ENCODE measurements at places on chromosomes 1 and 21. TPM values are rescaled to one million over a fixed set of nuclear protein-coding genes. Genes with fewer than 3 reads are reported as not detected.

SPRR1A gene
- total RNA-seq: not detected

NTNG1 gene
- 1.1 TPM for total RNA-seq

SLAMF9 gene
- total RNA-seq: not detected

PTPN7 gene
- not detected for total RNA-seq

ADORA3 gene
- total RNA-seq: not detected

KANK4 gene
- 1.0 TPM for total RNA-seq

SRSF10 gene
- 220 TPM for total RNA-seq

GBP7 gene
- not detected for total RNA-seq

CDC7 gene
- total RNA-seq: 26.9 TPM

SAMD13 gene
- 10.4 TPM for total RNA-seq

GJA8 gene
- not detected for total RNA-seq

OR2T33 gene
- total RNA-seq: not detected

MARK1 gene
- total RNA-seq: 10.8 TPM

- DNase-seq: no peak
Measured at GRCh38 chr1:22197644-22198043, 54.7 kb upstream of the WNT4 start.

GRCh38 chr1:94851571-94851970, 31.4 kb downstream of the SLC44A3 start:
- no peak for DNase-seq

- DNase-seq: no peak
Measured at GRCh38 chr21:24826822-24827221, 780.5 kb downstream of the MRPL39 start.

DNA sequence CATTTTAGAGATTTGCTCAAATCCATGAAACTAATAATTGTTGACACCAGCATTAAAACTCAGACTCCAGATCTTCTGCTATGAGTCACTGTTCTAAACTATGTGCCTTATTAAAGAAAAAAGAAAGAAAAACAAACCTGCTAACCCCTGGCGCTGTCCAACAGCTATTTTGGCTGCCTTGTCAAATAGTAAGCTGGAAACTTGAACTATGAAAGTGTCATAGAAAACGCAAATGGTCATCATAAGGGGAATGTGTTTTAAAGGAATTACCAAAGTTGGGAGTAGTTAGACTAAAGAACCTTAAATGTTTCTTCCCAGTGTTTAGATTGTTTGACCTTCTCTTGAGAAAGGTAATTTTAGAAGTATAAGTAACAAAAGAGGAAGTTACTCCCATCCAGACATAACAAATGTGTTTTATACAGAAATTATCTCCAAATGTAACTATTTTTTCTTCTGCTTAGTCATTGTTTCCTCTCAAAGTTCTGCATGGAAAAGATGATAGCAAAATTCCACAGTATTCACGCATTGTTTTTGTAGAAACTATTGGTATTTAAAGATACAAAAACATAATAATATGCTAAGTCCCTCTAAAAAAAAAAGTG, 272.4 kb downstream of the TPR start:
- no peak for DNase-seq

DNA sequence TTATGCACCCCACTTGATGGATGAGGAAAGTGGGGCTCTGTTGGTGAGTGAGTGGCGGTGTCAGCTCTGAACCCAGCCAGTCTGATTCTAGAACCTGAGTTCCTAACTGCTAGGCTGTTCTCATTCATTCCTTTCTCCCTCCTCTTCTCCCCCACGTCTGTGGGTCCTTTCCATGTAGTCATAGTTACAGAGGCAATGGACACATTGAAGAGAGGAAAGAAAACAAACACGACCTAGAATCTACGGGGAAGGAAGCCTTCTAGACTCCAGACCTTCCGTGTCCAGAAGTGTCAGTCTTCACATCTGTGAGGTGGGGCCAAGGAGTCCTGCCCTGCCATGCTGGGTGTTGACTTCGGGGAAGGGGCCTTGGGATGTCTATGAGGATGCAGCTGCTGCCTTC, 115.8 kb upstream of the WNT4 start:
- DNase-seq: no peak

GRCh38 chr1:44223187-44223610, 9.9 kb downstream of the DMAP1 start:
- no peak for DNase-seq

- no peak for DNase-seq
Measured at GRCh38 chr1:10687251-10687651, 109.2 kb downstream of the CASZ1 start.

DNA sequence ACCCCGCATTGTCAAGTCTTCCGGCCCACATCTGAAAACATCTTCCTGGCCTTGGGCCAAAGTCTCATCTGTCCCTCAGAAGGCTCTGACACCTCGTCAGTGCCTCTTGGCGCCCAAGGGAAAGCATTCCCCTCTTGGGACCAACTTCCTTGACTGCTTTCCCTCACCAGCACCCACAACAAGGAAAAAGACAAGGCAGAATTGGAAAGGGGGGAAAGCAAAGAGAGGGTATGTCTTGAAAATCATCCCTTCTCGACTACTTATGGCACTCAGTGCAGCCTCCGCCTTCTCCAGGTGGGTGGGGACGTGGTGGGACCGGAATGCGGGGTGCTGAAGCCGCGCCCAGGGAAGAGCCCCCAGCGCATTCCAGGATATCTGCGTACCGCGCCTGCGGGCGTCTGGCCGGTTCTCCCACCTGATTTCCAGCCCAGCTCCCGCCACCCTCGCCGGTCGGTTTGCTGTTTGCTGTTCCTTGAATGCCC, 554 bp upstream of the SLC39A1 start:
- DNase-seq: peak; percentile 50

DNA sequence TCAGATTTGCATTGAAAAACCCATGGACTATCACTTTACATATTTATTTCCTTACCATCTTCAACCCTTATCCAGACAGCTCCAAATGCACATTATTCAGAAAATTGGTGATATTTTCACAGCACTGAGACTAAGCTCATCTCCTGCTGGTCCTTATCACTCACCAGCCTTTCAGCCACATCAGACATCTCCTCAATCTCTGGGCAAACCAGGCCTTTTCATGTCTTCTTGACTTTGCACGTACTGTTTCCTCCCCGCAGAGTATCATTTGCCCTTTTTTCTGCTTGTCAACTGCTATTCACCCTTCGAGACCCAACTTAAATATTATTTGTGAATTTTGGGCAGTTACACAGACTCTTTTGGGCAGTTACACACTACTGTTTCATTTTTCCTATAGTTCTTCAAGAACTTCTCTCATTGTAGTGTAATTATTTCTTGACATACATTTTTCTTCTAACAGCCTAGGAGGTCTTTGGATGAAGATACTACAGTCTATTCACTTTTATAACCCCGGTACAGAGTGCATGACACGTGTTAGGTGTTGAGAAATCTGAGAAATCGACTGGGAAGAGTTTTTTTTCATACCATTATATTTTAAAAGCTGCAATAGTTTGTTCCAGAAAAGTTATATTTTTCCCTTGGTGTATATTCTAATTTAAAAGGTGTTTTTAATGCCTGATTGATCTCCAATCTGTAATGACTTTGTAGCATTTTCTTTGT, 98.0 kb downstream of the FGGY start:
- no peak for DNase-seq

DNA sequence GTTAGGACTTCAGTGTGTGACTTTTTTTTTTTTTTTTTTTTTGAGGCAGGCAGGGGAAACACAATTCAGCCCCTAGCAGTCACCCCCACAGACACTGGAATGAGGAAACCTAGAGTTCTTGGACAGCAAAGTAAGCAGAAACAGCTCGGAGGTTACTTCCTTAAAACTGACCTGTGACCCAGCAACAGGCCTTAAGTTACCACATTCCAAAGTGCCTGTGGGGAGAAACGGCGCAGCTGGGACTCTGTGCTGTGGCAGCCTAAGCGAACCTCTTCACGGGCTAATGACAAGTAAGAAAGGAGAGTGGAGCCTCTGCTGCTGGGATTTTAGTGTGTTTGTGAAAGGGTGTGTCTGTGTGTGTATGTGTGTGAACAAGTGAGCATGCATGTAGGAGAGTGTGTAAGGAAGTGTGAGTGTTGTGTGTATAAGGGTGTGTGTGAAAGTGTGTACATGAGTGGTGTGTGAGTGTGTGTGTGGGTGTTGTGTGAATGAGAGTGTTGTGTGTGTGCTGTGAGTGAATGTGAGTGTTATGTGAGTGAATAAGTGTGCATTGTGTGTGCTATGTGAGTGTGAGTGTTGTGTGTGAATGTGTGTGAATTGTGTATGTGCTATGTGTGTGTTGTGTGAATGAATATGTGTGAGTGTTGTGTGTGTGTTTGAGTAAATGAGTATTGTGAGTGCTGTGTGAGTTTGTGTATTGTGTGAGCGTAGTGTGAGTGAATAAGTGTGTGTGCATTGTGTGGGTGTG, 180.8 kb downstream of the BRINP2 start:
- no peak for DNase-seq

GRCh38 chr21:29152916-29153315, 22.5 kb downstream of the MAP3K7CL start:
- DNase-seq: no peak

DNA sequence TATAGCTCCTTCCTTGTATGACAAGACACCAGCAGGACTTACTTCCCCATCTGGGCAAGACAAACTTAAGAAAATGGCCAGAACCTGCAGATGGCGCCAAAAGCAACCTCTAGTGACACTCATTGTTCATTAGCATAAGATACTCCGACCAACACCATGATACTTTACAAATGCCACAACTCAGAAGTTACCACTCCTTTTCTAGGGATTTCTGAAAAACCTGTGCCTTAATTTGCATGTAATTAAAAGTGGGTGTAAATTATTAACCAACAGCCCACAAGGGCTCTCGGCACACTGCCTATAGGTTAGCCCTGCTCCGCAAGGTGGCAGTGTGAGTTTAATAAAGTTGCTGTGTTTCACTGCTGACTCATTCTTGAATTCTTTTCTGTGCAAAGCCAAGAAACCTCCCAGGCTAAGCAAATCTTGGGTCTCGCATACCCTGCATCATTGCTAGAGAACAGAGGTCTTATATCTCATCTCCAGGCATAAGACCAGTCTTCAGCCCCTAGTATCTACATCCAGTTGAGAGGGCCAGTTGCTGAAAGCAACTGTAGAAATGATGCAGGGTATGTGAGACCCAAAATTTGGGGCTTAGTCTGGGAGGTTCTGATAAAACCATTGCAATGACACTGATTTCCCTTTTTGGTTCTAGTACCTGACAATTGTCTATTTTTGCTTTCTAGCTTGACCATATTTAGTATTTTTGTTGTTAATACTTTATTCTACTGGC, 86.4 kb downstream of the FAF1 start:
- DNase-seq: peak; percentile 12

DNA sequence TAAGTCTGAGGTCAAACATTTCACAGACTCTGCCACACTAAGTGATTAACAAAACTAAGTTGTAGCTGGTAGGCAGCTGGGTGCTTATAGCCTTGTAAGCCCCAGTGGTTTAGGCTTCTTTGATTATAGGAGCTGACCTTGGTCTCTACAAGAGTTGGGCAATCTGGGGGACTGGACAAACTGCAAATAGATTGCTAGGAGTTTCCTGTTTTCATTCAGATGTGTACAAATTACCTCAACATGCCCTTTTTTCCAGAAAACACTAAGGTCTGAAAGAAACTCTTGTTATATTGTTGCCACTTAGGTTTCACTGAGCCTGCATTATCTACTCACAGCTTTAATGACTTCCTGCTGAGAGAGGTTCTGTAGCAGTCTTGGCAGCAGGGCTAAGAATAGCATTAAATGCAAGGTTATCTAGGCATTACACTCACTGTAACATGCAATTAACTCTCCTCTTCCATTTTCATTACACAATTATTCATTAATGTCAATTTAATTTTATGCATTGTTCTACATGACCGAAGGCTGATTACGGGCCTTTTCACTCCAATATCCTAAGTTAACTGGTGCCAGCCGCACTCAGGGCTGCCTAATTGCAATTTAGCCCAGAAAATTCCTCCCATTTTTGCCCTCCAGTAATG, 314.0 kb downstream of the LMO4 start:
- no peak for DNase-seq

- DNase-seq: no peak
Measured at GRCh38 chr1:15180945-15181523, 27.5 kb downstream of the TMEM51 start.

DNA sequence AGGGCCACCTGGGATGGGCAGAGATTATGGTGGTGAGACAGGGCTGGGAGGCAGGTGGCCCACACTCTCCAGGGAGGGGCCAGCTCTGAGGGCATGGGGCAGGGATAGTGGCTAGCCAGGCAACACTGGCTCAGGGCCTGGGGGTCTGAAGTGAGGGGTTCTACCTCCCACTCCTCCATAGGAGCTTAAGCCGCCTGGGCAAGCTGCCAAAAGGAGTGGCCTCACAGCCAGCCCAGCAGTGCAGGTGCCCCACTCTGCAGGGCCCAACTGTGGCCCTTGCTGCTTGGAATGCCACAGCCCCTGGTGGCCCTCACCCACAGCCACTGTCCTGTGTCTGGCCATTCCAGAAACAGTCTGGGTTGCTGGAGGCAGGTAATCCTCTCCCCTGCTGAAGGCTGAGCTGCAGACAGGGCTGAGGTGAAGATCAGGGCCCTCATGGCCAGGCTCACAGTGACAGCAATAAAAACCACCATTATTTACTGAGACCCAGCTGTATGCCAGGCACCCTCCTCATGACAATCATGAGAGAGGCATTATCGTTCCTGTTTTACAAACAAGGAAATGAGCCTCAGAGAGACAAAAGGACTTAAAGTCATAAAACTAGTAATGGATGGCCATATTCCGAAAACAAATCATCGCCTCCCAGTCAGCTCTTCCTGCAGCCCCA, 31.0 kb downstream of the KIF21B start:
- DNase-seq: no peak

GRCh38 chr1:244436336-244437085, 15.2 kb downstream of the ADSS2 start:
- DNase-seq: no peak

DNA sequence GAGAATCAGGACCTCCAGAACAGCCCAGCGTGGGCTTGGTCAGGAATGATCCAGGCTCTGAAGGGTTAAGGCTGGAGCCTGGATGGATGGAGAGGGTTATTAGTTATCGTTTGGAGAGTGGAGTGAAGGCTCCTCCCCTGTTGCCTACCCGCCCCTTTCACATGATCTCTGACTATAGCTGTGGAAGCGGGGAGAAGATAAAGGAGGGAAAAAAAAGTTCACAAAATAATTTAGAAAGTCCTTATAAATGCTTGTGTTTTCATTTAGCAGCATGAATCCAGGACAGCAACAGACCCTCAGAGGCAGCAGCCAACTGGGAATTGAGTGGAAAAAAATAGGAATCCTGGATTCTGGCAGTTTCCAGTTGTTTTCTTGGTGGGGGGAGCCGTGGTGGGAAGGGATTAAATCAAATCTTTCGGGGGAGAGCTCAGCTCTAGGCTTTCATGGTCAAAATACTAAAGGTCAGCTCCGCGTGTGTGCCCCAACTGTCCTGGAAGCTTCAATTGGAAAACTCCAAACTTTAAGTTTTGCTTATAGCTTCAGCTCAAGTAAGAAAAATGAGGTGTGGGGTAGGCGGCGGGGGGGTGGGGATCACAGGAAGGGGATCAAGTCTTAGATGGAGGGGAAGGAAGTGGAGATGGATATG, 595 bp upstream of the DDR2 start:
- DNase-seq: no peak

- no peak for DNase-seq
Measured at GRCh38 chr21:34603710-34604057, 11.2 kb downstream of the RCAN1 start.

Measured in progenitor cell of endocrine pancreas (in vitro differentiated cells).